Activated CD4-positive, alpha-beta T cell treated with anti-CD3 and anti-CD28 coated beads for 4 hours (primary cell): ENCODE measurements at places on chromosomes 4 and X.

GRCh38 chr4:116058129-116058528 is 944.7 kb upstream of the NDST4 start:
- no peak for DNase-seq

GRCh38 chr4:64756016-64756415 is 346.8 kb upstream of the TECRL start:
- no peak for DNase-seq

- no peak for DNase-seq
Measured at GRCh38 chr4:100823066-100823992, 305.5 kb upstream of the EMCN start.

DNA sequence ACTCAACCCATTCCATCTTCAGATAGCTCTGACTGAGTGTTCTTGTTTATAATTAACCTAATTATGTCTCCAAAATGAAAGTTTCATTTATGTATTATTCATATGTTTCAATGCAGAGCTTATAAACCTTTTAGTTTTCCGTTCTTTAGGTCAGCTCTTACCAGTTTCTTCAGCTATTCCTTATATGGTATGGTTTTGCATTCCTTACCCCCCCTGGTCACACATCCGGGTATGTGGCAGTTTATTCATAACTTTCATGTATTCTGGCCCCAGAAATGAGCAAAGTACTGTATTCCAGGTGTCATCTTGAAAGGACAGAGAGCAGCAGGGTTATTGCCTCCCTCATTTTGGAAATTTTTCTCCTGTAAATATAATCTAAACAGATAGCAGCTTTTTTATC is 16.8 kb upstream of the IGSF1 start:
- no peak for DNase-seq

DNA sequence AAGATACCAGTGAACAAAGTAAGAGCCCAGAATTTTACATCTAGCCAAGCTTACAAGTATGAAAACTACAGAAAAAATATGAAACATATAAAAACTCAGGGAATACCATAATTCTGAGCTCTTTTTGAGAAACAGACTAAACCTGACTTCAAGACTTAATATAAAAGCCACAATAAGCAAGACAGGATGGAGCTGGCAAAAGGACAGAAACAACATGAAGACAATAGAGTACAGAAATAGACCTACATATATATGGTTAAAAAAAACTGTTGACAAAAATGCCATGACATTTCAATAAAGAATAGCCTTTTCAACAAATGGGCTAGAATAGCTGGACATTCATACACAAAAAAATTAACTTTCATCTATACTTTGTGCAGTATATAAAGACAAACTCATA is 49.4 kb downstream of the UBA6 start:
- no peak for DNase-seq

- no peak for DNase-seq
Measured at GRCh38 chr4:6715704-6716017, 313 bp upstream of the BLOC1S4 start.
